ENCODE measurements at places on chromosomes 16 and 17.

DNA sequence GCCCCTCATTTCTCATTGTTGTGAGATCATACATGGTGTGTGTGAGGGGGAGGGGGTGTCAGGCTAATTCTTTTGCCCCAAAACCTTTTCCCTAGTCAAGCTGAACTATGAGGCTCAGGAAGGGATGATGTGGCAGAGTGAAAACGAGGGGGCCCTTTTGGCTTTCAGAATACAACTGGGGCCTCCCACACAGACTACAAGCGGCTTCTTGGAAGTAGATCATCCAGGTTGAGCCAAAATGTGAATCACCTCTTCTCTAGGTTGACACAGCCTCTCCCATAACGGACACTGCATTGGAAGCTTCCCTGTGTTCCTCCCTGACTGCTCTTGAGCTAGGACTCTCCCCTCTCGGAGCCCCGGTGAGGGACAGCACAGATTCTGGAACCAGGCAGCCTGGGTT, 2.3 kb upstream of the ALKBH5 start:
- DNase-seq, result no peak

- DNase-seq, result no peak
These were observed 48.6 kb upstream of the DDX52 start for GRCh38 chr17:37691807-37692206.

- no peak for DNase-seq
These were observed 269.0 kb downstream of the C16orf95 start for GRCh38 chr16:87048038-87048729.

- no peak for DNase-seq
These were observed 386.6 kb downstream of the NPIPA8 start for GRCh38 chr16:17949982-17950250.

DNA sequence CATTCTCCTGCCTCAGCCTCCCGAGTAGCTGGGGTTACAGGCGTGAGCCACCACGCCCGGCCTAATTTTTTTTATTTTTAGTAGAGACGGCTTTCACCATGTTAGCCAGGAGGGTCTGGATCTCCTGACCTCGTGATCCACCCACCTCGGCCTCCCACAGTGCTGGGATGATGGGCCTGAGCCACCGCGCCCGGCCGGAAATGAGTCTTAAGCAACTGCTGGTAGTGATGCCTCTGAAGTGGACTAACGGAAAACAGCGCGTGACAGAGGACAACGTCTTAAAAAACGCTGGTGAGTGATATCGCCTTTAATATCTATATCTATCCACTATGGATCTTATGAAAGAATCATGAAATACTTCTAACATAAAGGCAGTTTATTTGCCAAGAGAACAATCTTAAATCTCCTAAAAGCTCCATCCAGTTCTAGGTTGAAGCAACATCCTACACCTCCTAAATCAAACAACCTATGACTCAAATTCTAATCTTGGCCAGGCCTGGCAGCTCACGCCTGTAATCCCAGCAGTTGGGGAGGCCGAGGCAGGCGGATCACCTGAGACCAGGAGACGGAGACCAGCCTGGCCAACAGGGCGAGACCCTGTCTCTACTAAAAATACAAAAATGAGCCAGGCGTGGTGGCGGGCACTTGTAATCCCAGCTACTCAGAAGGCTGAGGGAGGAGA, 69.8 kb downstream of the NXN start:
- DNase-seq, result no peak

- no peak for DNase-seq
These were observed 12.5 kb downstream of the HSPB9 start for GRCh38 chr17:42135151-42135550.

DNA sequence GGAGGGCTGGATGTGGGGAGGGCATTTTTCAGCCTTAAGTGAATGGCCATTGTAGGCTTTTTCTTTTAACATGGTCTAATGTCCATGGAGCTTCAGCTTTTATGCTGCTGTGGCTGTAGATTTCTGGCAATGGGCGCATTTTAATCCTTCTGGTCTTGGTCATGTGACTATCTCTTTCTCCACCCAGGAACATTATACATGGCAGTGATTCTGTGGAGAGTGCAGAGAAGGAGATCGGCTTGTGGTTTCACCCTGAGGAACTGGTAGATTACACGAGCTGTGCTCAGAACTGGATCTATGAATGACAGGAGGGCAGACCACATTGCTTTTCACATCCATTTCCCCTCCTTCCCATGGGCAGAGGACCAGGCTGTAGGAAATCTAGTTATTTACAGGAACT, 4.7 kb upstream of the NME2 start:
- no peak for DNase-seq

DNA sequence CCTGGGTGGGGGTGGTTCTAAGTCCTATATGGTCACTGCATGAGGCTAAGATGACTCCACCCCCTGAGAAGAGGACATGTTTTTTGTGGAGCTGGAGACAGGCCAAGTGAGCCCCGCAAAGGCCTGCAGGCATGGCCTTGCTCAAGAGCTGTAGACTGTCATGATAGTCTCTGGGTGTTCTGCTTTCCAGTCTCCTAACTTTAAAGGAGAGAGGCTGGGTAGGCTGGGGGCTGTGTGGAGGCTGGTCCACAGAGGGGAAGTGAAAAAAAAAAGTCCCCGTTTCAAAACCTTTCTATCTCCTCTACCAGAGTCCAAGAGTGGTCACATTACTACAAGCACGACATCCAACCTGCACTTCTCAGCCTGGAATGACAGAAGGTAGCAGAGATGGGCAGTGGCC, 27.1 kb downstream of the CDRT4 start:
- DNase-seq, result no peak

DNA sequence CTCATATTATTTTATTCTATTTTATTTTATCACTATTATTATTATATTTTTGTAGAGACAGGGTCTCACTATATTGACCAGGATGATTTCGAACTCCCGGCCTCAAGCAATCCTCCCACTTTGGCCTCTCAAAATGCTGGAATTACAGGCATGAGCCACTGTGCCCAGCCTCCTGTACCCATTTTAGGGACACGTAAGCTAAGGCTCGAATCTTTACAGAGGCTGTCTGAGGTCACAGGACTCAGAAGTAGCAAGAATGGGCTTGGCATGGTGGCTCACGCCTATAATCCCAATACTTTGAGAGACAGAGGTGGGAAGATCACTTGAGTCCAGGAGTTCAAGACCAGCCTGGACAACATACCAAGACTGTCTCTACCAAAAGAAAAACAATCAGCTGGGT, 12.7 kb upstream of the ABAT start:
- no peak for DNase-seq

DNA sequence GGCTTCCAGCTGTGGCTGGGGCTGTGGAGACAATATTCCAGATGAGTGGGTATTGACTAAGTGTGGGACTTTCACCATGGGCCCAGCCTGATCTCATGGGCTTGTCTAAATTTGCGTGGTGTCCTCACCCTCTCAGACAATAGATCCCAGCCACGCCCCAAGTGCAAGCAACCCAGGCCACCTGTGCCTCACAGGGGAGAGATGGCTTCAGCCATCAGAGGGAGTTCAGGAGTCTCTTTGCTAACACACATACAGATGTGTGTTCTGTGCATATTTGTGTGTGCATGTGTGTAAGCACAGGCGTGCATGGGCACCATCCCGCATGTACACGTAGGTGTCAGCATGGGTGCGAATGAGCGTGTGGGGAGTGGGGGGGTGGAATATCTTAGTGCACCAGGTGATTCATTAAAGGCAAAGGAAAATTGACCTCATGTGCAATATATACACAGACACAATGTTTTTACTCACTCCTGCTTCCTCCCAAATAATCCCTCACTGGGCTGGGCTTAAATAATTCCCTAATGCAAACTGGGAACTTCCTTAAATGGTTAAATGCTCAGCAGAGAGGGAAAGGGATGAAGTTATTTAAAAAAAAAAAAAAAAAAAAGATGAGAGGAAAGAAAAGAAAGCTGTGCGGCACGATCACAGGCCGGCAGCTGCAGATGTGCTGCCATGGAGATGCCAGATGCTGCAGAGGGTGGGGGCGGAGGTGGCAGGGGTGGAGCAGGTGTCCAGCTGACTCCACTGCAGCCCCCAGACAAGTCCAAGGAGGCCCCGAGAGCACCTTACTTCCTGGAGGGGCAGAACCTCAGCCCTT, 24.0 kb upstream of the CDC42EP4 start:
- DNase-seq, result no peak

DNA sequence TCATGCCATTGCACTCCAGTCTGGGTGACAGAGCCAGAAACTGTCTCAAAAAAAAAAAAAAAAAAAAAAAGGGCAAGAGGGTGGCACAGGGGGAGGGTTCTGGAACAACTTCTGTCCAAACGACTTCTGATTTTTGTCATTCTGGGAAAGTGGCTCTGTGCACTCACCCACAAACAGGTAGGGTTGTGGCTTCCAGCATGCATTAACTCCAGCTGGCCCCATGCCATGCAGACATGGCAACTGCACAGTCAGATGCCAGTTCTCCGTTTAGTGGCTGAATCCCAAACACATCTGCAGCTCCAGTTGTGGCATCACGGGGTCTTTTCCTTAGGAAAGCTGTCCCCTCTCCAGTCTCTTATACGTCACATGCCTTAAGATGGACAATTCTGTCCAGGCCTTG, 30.3 kb downstream of the B4GALNT2 start:
- DNase-seq, result no peak

- no peak for DNase-seq
These were observed 29.4 kb downstream of the B9D1 start for GRCh38 chr17:19333132-19333440.

DNA sequence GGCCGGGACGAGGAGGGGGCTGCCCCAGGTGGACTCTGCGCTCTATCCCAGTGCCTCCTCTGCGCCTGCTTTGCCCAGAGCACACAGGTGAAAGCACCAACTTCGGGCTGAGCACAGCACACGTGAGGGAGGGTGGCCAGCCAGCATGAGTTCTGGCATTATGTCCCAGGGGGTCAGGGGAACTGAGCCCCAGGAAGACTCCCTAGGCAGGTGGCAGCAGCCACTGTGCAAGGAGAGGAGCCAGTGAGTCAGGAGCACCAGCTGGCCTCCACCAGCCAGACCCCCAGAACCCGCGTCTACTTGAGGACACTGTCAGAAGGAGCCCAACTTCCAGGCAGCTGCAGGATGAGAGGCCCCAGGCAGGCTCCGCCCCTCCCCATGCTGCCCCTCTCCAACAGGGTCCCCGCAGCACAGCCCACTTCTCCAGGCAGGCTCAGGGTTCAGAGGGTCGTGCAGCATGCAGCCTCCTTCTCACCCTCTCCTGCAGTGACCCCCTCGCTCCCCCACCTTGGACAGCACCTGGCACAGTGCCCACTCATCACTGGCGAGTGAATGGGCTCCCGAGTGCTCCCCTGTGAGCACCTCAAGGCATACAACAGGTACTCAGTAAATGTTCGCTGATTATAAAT, 44.2 kb upstream of the RASD1 start:
- DNase-seq, result no peak

GRCh38 chr16:69544088-69544487, 21.7 kb upstream of the NFAT5 start:
- no peak for DNase-seq

- no peak for DNase-seq
These were observed 215.4 kb downstream of the SEC14L1 start for GRCh38 chr17:77356109-77356689.

- no peak for DNase-seq
These were observed 84.7 kb downstream of the LMF1 start for GRCh38 chr16:886084-886543.

DNA sequence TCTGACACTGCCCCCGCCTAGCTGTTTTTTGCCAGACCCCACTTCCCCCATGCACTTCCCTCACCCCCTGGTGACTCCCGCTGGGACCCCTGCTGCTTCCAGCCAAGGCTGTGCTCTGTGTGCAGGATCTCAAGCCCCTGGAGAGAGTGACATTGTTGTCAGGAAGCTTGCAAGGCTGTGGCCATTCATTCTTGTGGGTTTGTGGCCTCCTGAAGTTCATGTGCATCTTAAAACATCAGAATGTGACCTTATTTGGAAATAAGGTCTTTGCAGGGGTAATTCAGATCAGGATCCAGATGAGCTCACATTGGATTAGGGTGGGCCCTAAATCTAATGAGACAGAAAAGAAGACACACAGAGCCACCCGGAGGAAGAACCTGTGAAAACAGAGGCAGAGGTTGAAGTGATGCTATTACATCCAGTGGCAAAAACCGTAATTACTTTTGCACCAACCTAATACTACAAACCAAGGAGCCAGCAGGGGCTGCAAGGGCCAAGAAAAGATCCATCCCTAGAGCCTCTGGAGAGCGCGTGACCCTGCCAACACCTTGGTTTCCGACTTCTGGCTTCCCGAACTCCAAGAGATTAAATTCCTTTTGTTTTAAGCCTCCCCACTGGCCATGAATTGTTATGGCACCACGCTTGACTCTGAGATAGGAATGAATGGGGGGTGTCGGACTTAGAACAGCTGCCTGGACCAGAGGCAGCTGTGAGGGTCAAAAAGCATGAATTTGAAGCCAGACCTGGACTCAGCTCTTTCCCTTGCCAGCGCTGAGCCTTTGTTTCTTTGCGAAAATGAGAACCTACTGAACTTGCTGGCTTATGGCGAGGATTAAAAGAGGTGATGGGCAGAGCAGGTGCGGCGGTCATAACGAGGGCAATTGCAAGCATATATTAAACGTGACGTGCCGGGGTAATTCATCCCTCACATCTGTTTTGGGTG, 75.5 kb downstream of the BMERB1 start:
- DNase-seq, result no peak

GRCh38 chr17:55784666-55785065, 33.8 kb downstream of the PCTP start:
- no peak for DNase-seq

- DNase-seq, result no peak
These were observed 58.8 kb downstream of the CEP95 start for GRCh38 chr17:64565563-64565962.

DNA sequence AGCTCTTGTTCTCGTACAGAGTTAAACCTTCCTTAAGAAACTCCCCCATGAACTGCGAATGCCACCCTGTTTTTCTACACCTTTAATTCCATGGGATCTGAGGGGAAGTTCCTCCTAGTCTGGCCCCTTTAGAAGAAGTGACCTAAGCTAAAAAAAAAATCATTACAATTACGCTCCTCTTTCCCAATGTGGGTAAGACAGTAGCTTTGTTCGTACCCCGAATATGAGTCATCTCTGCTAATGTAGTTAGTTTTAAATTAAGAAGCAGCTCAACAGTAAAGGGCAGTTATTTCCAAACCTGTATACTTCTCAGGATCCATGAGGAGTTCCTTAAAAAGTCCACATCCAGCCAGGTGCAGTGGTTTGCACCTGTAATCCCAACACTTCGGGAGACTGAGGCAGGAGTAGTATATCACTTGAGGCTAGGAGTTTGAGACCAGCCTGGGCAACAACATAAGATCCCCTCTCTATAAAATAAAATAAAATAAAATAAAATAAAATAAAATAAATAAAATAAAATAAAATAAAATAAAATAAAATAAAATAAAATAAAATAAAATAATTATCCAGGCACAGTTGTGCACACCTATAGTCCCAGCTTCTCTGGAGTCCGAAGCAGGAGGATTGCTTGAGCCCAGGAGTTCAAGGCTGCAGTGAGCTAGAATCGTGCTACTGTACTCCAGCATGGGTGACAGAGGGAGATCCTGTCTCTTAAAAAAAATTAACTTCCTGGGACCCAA, 26.1 kb downstream of the RCVRN start:
- DNase-seq, result no peak

Data from activated CD4-positive, alpha-beta T cell treated with anti-CD3 and anti-CD28 coated beads for 4 hours (primary cell).